Heart right ventricle (tissue), 16 donors: ENCODE measurements at places on chromosomes 11 and 22. TPM values are rescaled to one million over a fixed set of nuclear protein-coding genes. Genes with fewer than 3 reads are reported as not detected.

DNA sequence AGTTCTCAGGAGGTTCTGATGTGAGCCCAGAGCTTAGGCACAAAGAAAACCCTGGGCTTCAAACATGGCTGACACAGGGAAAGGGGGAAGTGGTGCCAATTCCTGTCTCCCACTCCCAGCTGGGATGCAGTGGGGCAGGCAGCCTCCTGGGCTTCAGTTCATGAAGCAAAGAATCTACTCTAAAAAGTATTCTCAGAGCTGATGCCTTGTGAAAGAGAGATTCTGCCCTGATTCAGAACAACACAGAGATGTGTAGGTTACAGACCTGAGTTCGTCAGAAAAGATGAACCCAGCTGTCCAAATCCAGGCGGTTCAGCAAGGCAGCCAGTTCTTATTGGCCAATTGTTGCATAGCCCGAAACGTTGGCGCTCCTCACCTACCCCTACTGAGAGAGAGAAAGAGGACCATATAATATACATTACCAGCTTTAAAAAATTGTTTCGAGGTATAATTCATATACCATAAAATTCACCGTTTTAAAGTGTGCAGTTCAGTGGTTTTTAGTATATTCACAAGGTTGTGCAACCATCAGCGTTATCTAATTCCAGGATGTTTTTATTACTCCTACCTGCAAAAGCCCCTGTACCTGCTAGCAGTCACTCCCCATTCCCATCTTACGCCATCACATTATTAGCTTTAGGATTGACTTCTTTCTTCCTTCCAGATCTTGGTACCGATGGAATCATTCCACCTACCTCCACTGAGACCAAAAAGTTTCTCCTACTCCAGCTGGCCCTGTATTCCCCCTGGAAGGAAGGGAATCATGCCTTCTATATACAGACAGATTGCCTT lies 7.2 kb upstream of the TLCD5 start:
- no peak for DNase-seq

Gene ANKK1
- total RNA-seq = not detected

Gene NPTXR
- 32.3 TPM for total RNA-seq

GRCh38 chr11:8789864-8790263 lies 107.3 kb downstream of the RPL27A start:
- DNase-seq = no peak

- DNase-seq = no peak
Measured at GRCh38 chr11:119538753-119539152, 115.8 kb upstream of the THY1 start.

DNA sequence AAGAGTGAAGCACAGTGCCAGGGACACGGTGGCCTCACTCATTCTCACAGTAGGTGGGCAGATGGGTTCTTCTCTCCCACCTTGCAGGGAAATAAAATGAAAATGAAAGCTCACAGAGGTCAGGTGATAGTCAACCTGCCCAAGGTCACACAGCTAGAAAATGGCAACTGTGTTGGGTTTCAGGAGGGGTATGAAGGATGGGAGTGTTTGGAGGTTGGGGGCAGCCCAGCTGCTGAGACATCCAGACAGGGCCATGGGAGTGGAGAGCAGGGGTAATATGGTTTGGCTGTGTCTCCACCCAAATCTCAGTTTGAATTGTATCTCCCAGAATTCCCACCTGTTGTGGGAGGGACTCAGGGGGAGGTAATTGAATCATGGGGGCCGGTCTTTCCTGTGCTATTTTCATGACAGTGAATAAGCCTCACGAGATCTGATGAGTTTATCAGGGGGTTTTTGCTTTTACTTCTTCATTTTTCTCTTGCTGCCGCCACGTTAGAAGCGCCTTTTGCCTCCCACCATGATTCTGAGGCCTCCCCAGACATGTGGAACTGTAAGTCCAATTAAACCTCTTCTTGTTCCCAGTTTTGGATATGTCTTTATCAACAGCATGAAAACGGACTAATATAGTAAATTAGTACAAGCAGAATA lies 247.0 kb downstream of the TENM4 start:
- DNase-seq = no peak

GRCh38 chr11:1272531-1272930 lies 36.9 kb downstream of the TOLLIP start:
- DNase-seq = no peak

- DNase-seq = peak; percentile 79
Measured at GRCh38 chr22:27581688-27582087, 219.9 kb downstream of the MN1 start.

GRCh38 chr11:2303627-2304505 lies 2.1 kb downstream of the TSPAN32 start:
- peak; percentile 66 for DNase-seq

Gene ALDH3B1
- 4.4 TPM for total RNA-seq

GRCh38 chr22:32342977-32343376 lies 14.7 kb upstream of the RFPL3 start:
- DNase-seq = no peak

GRCh38 chr11:109911488-109911887 lies 181.7 kb upstream of the ZC3H12C start:
- DNase-seq = no peak
